ENCODE measurements at places on chromosomes 2 and 18.

DNA sequence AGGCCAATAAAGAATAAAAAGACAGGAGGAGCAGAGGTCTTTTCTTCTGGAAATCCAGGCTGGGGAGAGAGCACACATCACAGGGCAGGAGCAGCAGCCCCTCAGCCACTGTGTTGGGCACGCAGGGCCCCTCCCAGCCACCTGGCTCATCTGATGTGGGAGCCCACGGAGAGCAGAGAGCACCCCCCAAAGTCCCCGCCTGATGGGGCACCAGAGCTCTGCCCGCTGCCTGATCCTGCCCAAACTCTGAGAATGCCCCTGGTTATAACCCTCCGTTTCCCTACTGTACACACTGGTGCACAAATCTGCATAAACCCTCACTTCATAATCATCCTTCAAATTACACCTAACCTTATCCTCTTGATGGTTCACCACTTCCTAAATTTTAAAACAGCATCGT lies 111.3 kb downstream of the HDAC4 start:
- H3K27ac ChIP-seq = peak overlapping the region; percentile 90
- H3K4me3 ChIP-seq = peak overlapping the region; percentile 54
- peaks cover 68% of the 10 kb centered on the region for H3K4me1 ChIP-seq
- peak; percentile 52 for DNase-seq

DNA sequence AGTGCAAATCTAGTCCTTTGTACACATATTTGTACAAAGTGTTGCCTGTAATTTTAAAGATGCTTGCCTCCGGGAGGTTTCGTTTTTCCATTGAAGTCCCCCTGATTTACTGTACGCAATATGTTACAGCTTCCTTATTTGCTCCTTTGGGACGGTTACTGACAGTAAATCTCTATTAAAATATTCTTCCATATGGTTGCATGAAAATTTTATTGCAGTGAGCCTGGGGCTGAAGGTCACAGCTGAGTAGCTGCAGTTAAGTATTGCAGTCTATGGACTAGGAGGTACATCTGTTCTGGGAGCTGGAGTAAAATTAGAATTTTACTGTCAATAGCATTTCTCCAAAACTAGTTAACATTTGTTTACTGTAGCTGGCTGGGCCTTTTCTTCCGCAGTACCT lies 119.2 kb downstream of the ETAA1 start:
- H3K36me3 ChIP-seq = no peaks in the 10 kb centered on the region
- DNase-seq = no peak
- H3K4me1 ChIP-seq = no peaks in the 10 kb centered on the region
- no peak overlapping the region for H3K4me3 ChIP-seq
- H3K27ac ChIP-seq = no peak overlapping the region

DNA sequence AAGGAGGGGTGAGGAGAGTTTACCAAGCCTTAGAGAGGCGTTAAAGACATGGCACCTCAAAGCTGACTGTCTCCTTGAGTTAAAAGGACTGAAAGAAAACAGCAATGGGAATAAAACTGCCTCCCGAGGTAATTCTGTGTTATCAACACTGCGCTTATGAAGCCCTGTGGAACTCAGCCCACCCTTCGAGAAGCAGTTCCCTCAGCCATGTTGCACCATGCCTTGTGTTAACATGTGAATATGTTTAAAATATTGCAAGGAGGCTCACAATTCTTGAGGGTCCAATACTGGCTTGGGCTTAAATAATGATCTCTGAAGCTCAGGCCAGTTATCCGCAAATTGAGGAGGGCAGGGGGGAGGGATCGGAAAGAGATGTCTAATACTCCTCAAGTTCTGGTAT lies 14.7 kb downstream of the KLF7 start:
- H3K4me1 ChIP-seq = peaks cover 75% of the 10 kb centered on the region
- no peak for DNase-seq
- no peak overlapping the region for H3K27ac ChIP-seq
- no peaks in the 10 kb centered on the region for H3K27me3 ChIP-seq

- H3K4me3 ChIP-seq = peak overlapping the region; percentile 91
- no peak for DNase-seq
- H3K36me3 ChIP-seq = peaks cover 27% of the 10 kb centered on the region
Measured at GRCh38 chr2:151289972-151290866, 751 bp upstream of the NMI start.

- H3K4me1 ChIP-seq = peaks cover 12% of the 10 kb centered on the region
- H3K27ac ChIP-seq = no peak overlapping the region
- H3K36me3 ChIP-seq = no peaks in the 10 kb centered on the region
- H3K4me3 ChIP-seq = no peak overlapping the region
- no peak for DNase-seq
- no peaks in the 10 kb centered on the region for H3K27me3 ChIP-seq
Measured at GRCh38 chr2:165440367-165440766, 29.1 kb upstream of the CSRNP3 start.

GRCh38 chr2:178317811-178318210 lies 123.5 kb downstream of the OSBPL6 start:
- no peaks in the 10 kb centered on the region for H3K4me1 ChIP-seq
- H3K27ac ChIP-seq = no peak overlapping the region
- H3K36me3 ChIP-seq = no peaks in the 10 kb centered on the region
- no peak for DNase-seq
- peaks cover 7% of the 10 kb centered on the region for H3K27me3 ChIP-seq

DNA sequence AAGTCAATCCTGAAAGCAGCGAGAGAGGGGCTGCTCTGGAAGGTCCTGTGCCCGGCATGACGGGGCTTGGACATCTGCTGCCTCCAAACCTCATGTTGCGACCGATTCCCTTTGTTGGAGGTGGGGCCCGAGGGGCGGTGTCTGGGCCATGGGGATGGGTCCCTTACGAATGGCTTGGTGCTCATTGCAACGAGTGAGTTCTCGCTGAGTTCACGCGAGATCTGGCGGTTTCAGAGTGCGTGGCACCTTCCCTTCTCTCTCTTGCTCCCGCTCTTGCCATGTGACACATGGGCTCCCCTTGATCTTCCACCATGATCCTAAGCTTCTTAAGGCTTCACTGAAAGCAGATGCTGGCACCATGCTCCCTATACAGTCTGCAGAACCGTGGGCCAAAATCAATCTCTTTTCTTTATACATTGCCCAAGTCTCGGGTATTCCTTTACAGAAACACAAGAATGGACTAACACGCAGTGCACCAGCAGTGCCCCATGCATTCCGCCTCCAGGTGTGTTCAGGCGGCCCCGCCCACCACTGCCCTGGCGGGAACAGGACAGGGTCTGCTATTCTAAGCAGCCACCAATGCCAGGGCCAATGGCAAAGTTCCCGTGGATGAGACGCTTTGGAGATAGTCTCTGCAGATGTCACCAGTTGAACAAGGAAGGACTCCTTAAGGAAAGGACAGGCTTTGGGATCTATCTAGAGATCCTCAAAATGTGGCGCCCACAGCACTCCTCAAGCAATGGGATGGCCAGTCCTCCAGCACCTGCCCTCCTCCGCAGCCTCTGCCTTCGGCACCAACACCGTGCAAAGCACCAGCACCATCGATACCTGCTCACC lies 63.4 kb downstream of the ZNF516 start:
- H3K4me3 ChIP-seq = no peak overlapping the region
- H3K4me1 ChIP-seq = peaks cover 30% of the 10 kb centered on the region
- DNase-seq = no peak
- peaks cover 3% of the 10 kb centered on the region for H3K36me3 ChIP-seq
- no peak overlapping the region for H3K27ac ChIP-seq
- H3K27me3 ChIP-seq = no peaks in the 10 kb centered on the region

- H3K27ac ChIP-seq = no peak overlapping the region
- no peak overlapping the region for H3K4me3 ChIP-seq
- no peaks in the 10 kb centered on the region for H3K36me3 ChIP-seq
- no peak for DNase-seq
Measured at GRCh38 chr2:1625281-1626001, 118.9 kb downstream of the PXDN start.

DNA sequence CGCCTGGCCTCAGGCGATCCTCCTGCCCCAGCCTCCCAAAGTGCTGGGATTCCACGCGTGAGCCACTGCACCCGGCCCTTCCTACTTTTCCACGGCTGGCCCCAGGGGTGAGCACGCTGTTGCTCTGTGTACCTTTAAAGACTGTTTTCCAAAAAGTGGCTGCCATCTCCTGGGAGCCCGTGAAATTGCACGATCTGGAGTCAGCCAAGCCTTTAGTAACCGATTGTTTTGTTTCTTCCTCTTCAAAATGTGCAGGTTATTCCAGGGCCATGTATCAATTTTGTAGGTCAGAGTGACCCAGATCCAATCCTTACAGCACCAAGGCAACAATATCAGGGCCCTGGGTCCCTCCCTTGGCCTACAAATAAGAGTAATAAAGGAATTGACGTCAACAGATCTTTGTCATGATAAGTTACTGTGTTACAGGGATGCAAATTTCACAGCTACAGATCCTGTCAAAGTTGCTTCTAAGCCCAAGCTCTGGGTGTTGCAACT lies 135.6 kb upstream of the ZNF236 start:
- peaks cover 65% of the 10 kb centered on the region for H3K27me3 ChIP-seq
- peak; percentile 11 for DNase-seq
- no peak overlapping the region for H3K4me3 ChIP-seq

GRCh38 chr18:39238981-39239660 lies 1673.5 kb upstream of the CELF4 start:
- DNase-seq = no peak
- no peaks in the 10 kb centered on the region for H3K36me3 ChIP-seq
- H3K27ac ChIP-seq = no peak overlapping the region

DNA sequence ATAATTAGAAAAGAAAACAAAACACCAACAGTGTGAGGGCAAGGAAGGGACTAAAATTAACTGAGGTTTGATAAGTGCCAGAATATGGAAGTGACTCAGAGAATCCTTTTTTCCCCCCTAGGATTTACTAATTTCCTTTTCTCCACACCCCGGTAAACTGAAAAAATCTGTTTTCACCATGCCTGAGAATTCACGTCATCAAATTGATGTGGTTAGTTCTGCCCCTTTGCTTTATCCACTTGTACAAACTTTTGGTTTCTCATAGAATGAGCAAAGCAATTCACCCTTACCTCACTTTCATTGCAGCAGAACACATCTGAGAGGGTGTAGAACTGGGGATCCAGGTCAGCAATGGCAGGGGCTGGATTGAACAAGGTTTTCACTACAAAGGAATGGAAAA lies 57.8 kb downstream of the RBKS start:
- H3K27ac ChIP-seq = no peak overlapping the region
- no peak for DNase-seq
- H3K27me3 ChIP-seq = no peaks in the 10 kb centered on the region
- H3K4me3 ChIP-seq = no peak overlapping the region
- H3K36me3 ChIP-seq = peaks cover 3% of the 10 kb centered on the region

- H3K36me3 ChIP-seq = no peaks in the 10 kb centered on the region
- no peaks in the 10 kb centered on the region for H3K4me1 ChIP-seq
- no peak for DNase-seq
- H3K27ac ChIP-seq = no peak overlapping the region
- H3K27me3 ChIP-seq = no peaks in the 10 kb centered on the region
- no peak overlapping the region for H3K4me3 ChIP-seq
Measured at GRCh38 chr2:192675681-192676080, 480.9 kb upstream of the TMEFF2 start.

- no peak for DNase-seq
- no peak overlapping the region for H3K27ac ChIP-seq
- no peaks in the 10 kb centered on the region for H3K36me3 ChIP-seq
- peaks cover 5% of the 10 kb centered on the region for H3K4me1 ChIP-seq
Measured at GRCh38 chr2:9141091-9141667, 65.4 kb upstream of the ASAP2 start.

GRCh38 chr2:237765875-237766274 lies 32.7 kb upstream of the RBM44 start:
- no peak overlapping the region for H3K4me3 ChIP-seq
- H3K27ac ChIP-seq = no peak overlapping the region
- H3K27me3 ChIP-seq = no peaks in the 10 kb centered on the region
- peaks cover 17% of the 10 kb centered on the region for H3K36me3 ChIP-seq
- H3K4me1 ChIP-seq = no peaks in the 10 kb centered on the region

- H3K27me3 ChIP-seq = no peaks in the 10 kb centered on the region
- peak overlapping the region; percentile 82 for H3K27ac ChIP-seq
- H3K4me3 ChIP-seq = no peak overlapping the region
- DNase-seq = no peak
Measured at GRCh38 chr2:197245829-197246804, 64.5 kb downstream of the ANKRD44 start.

All from activated naive CD8-positive, alpha-beta T cell treated with anti-CD3 and anti-CD28 coated beads for 36 hours (primary cell).